GM23338 (cell line): ENCODE measurements at places on chromosomes 2 and 18. TPM values are rescaled to one million over a fixed set of nuclear protein-coding genes. Genes with fewer than 3 reads are reported as not detected.

Gene SERPINB11
- total RNA-seq: not detected in 2 replicates

Gene NPHP1
- 1.2 and 4.6 TPM in 2 replicates for total RNA-seq

Gene TTN
- 8.3 and 12.5 TPM in 2 replicates for total RNA-seq

Gene G6PC2
- total RNA-seq: not detected in 2 replicates

Gene CNGA3
- total RNA-seq: not detected in 2 replicates

Gene CHRND
- total RNA-seq: 0.10 TPM in 1 of 2 replicates, not detected in the other

Gene RESP18
- not detected in 2 replicates for total RNA-seq

Gene DSG1
- total RNA-seq: 0.04 TPM in 1 of 2 replicates, not detected in the other

Gene OST4
- total RNA-seq: 155 and 226 TPM in 2 replicates

Gene OTOS
- not detected in 2 replicates for total RNA-seq

Gene ASIC4
- 3.6 TPM in 1 of 2 replicates, not detected in the other for total RNA-seq

Gene DNAH7
- total RNA-seq: 0.27 and 0.35 TPM in 2 replicates

- H3K4me1 ChIP-seq: peaks cover 15% of the 10 kb centered on the region
- H3K36me3 ChIP-seq: no peaks in the 10 kb centered on the region
Observed at GRCh38 chr2:234671716-234672115, 174.8 kb upstream of the ARL4C start.

GRCh38 chr2:41142478-41142877 lies 690.6 kb upstream of the SLC8A1 start:
- no peak overlapping the region for H3K27ac ChIP-seq
- no peaks in the 10 kb centered on the region for H3K27me3 ChIP-seq
- no peak for DNase-seq
- no peaks in the 10 kb centered on the region for H3K36me3 ChIP-seq
- no peaks in the 10 kb centered on the region for H3K4me1 ChIP-seq

- H3K27ac ChIP-seq: no peak overlapping the region
- DNase-seq: no peak
- no peaks in the 10 kb centered on the region for H3K36me3 ChIP-seq
- H3K4me3 ChIP-seq: no peak overlapping the region
Observed at GRCh38 chr2:157173740-157174184, 83.7 kb upstream of the GALNT5 start.

GRCh38 chr2:767440-767839 lies 90.2 kb upstream of the TMEM18 start:
- H3K36me3 ChIP-seq: no peaks in the 10 kb centered on the region
- no peaks in the 10 kb centered on the region for H3K27me3 ChIP-seq
- peaks cover 8% of the 10 kb centered on the region; the same call in 1 of the 2 replicates for H3K4me1 ChIP-seq
- no peak for DNase-seq

GRCh38 chr2:50727636-50728339 lies 304.1 kb downstream of the NRXN1 start:
- H3K27ac ChIP-seq: no peak overlapping the region
- H3K27me3 ChIP-seq: no peaks in the 10 kb centered on the region
- no peak for DNase-seq
- H3K4me3 ChIP-seq: no peak overlapping the region
- H3K4me1 ChIP-seq: peaks cover 28% of the 10 kb centered on the region
- no peaks in the 10 kb centered on the region for H3K36me3 ChIP-seq

- DNase-seq: peak; percentile 42
- no peaks in the 10 kb centered on the region for H3K27me3 ChIP-seq
- H3K36me3 ChIP-seq: no peaks in the 10 kb centered on the region
Observed at GRCh38 chr2:196291873-196292800, 120.8 kb upstream of the STK17B start.

- no peaks in the 10 kb centered on the region for H3K36me3 ChIP-seq
- H3K27ac ChIP-seq: no peak overlapping the region
- no peaks in the 10 kb centered on the region for H3K27me3 ChIP-seq
- no peak overlapping the region for H3K4me3 ChIP-seq
Observed at GRCh38 chr18:25420077-25420825, 68.3 kb upstream of the ZNF521 start.

- H3K27me3 ChIP-seq: no peaks in the 10 kb centered on the region
- no peak for DNase-seq
- H3K27ac ChIP-seq: no peak overlapping the region
- H3K4me3 ChIP-seq: no peak overlapping the region
Observed at GRCh38 chr2:140472676-140473075, 1658.1 kb downstream of the LRP1B start.

DNA sequence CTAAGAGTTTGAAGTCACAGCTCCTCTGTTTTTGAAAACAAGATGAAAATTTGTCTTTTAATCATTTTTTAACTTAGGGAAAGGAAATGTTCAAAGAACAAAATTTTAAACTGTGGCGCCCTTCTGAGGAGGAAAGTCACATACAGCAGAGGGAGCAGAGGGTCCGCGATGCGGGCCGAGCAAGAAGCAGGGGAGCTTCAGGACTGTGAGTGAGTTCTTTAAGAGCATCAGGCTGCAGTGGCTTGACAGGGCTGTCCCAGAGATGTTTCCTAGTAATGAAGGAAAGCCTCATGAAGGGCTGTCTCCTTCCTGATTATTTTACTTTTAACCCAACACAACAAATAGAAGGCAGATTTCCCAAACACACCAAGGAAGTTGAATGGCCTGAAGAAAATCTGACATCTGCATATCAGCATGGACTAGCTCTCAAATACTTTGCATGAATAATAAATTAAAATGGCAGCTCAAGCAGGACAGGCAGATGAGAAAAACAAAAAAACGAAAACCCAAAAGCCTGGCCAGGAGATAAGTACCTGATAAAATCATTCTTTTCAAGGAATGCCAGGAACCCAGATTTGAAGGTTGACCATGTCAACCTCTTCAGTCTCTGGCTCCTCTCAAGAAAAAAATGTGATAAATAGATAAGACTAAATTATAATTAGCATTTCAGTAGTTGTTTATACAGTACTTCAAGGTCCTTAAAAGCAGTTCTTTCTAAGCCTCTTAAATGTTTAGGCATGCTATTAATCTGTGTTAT lies 60.8 kb downstream of the SLC40A1 start:
- no peaks in the 10 kb centered on the region for H3K4me1 ChIP-seq
- H3K27ac ChIP-seq: no peak overlapping the region
- DNase-seq: peak; percentile 18

DNA sequence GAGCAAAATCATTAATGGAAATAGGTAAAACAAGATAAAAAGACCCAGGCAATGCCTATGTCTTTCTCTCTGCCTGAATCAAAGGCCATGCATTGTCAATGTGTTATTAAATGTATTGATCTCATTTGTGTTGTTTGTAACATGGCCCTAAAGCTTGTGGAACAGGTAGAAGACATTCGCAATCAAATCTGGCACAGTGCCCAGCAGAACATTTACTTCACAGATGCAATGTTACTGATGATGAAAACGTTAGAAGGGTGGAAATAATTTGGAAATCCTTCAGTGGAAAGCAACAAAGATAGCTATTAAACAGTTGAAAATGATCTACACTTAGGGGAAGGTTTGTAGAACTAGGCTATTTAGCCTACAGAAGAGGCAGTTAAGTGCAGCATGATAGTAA lies 368.2 kb downstream of the EPHA4 start:
- H3K4me1 ChIP-seq: peaks cover 20% of the 10 kb centered on the region
- H3K27me3 ChIP-seq: no peaks in the 10 kb centered on the region
- H3K4me3 ChIP-seq: no peak overlapping the region
- H3K36me3 ChIP-seq: no peaks in the 10 kb centered on the region
- H3K27ac ChIP-seq: no peak overlapping the region

DNA sequence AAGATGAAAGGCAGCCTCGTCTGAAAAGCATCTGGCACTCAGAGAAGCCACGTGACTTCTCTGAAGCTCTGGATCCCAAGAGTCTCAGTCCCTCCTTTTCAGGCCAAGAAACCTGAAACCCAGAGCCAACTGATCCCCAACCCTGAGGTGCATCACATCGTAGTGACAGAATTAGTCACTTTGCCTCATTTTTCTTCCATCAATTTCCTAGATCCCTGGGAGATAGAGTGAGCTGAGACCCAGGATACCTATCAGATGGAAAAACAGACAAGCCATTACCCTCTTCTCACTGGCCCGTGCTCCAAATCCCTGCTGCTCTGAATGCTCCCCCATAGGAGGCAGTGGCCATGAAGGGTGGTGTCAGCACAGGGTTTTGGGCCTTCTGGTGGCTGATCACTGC lies 113.1 kb downstream of the ALK start:
- no peaks in the 10 kb centered on the region for H3K27me3 ChIP-seq
- H3K4me1 ChIP-seq: peaks cover 6% of the 10 kb centered on the region
- H3K36me3 ChIP-seq: no peaks in the 10 kb centered on the region
- H3K4me3 ChIP-seq: no peak overlapping the region

DNA sequence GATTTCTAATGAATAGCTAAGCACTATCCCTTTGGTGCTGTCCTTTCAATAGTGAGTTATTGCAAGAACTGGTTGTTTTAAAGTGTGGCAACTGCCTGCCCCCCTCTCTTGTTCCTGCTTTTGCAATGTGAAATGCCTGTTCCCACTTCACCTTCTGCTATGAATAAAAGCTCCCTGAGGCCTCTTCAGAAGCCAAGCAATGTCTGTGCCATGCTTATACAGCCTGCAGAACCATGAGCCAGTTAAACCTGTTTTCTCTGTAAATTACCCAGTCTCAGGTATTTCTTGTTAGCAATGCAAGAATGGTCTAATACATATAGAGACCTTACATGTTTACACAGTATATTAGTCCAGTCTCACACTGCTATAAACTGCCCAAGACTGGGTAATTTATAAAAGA lies 15.0 kb upstream of the METTL21A start:
- H3K4me1 ChIP-seq: no peaks in the 10 kb centered on the region
- H3K27me3 ChIP-seq: no peaks in the 10 kb centered on the region
- no peaks in the 10 kb centered on the region for H3K36me3 ChIP-seq
- no peak overlapping the region for H3K4me3 ChIP-seq
- H3K27ac ChIP-seq: no peak overlapping the region
